Lung (tissue), 17 donors: ENCODE measurements at places on chromosomes 2 and 18. TPM values are rescaled to one million over a fixed set of nuclear protein-coding genes. Genes with fewer than 3 reads are reported as not detected.

Gene AQP12B
- total RNA-seq = not detected

- no peaks in the 10 kb centered on the region for H3K36me3 ChIP-seq
- no peak overlapping the region for H3K27ac ChIP-seq
- H3K4me1 ChIP-seq = no peaks in the 10 kb centered on the region
- H3K4me3 ChIP-seq = no peak overlapping the region
- no peak for DNase-seq
These were observed 128.0 kb downstream of the GPD2 start for GRCh38 chr2:156563994-156564753.

DNA sequence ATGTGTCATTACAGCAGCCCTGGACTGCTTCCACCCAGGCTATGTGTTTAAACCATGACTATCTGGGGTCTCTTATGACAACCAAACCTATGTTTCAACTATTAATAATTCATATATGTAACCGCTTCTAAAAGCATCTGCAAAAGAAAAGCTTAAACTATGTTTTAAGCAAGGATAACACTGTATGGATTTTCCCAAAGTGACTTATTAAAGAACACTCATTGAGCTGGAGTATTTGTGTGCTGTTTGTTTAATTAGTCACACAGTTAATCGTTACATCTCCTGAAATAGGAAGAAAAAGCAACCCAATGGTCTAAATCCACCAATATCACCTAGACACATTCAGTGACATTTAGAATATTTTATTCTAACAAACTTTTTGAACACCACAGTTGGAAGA, 51.3 kb downstream of the TMEM163 start:
- H3K36me3 ChIP-seq = no peaks in the 10 kb centered on the region
- H3K27ac ChIP-seq = no peak overlapping the region
- H3K4me3 ChIP-seq = no peak overlapping the region
- no peaks in the 10 kb centered on the region for H3K4me1 ChIP-seq
- no peak for DNase-seq

DNA sequence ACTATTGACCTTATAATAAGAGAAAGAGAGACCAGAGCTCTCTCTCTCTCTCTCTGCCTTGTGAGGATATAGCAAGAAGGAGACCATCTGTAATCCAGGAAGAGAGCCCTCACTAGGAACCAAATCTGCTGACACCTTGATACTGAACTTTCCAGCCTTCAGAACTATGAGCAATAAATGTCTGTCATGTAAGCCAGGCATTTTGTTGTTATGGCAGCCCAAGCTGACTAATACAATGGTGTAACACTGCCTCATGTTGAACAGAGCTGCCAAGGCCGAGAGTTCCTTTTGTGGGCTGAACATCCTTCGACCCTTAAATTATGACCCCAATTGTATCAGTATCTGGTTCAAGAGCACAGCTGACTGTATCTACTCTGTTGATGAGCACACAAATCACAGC, 108.0 kb downstream of the LRRC30 start:
- H3K27me3 ChIP-seq = no peaks in the 10 kb centered on the region
- no peak for DNase-seq
- no peaks in the 10 kb centered on the region for H3K4me1 ChIP-seq
- H3K27ac ChIP-seq = no peak overlapping the region
- H3K4me3 ChIP-seq = no peak overlapping the region

- no peak overlapping the region for H3K4me3 ChIP-seq
- H3K36me3 ChIP-seq = peaks cover 8% of the 10 kb centered on the region
- no peak overlapping the region for H3K27ac ChIP-seq
- DNase-seq = no peak
- no peaks in the 10 kb centered on the region for H3K27me3 ChIP-seq
These were observed 18.8 kb downstream of the PTRHD1 start for GRCh38 chr2:24774373-24774772.

Gene GPR75
- 2.8 TPM for total RNA-seq

DNA sequence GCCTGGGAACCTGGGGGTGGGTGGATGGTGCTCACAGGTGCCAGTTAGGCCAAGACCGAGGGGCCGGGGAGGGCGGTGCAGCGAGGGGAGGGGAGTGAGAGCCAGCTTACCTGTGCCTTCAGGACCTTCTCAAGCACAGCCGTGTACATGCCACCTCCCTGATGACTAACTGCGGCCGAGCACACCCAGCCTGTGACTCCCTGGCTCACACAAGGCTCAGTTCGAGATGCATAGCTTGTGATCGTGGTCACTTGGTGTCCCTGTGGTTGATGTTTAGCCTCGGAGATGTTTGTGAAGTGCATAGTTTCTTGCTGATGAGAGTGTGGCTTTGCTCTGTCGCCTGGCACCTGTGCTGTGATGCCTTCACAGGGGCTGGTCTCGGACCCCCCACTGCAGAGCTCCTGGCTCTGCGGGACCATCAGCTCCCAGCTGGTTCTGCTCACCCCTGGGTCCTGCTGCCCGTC, 84.5 kb upstream of the ODC1 start:
- no peak overlapping the region for H3K27ac ChIP-seq
- no peak overlapping the region for H3K4me3 ChIP-seq
- no peaks in the 10 kb centered on the region for H3K27me3 ChIP-seq
- no peaks in the 10 kb centered on the region for H3K36me3 ChIP-seq
- DNase-seq = no peak

DNA sequence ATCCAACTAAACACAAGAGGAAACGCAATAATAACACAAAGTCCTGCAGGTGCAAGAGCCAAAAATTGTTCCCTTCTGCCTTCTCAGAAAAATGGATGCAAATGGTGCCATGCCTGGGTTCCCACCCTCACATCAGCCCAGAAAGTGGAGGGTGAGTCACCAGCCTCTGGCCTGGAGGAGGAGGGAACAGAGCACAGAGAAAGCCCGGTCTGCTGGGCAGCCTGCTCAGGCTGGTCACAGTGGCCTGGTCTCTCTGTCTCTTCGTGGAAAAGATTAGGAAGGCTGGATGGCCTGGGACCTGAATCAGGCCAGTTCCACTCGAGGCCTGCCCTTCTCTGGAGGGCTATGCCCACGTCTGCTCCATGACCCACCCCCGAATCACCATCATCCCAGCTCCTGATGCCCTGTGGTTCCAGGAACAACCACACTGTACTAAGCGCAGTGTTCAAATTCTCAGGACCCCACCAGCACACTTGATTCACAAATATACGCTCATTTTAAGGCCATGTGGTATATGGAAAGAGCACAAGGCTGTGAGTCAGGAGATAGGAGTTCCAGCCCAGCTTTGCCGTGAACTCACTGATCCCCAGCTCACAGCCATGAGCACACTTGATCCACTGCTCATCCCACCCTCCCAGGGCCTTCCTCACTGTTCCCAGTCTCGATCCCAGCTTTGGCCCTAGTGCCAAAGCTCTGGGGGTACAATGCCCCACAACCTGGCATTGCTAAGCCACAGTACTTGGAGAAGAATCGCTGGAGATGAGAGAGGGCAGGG, 82.1 kb downstream of the ZBTB7C start:
- no peaks in the 10 kb centered on the region for H3K36me3 ChIP-seq
- no peaks in the 10 kb centered on the region for H3K4me1 ChIP-seq
- H3K4me3 ChIP-seq = no peak overlapping the region
- no peak for DNase-seq

Gene SEPTIN10
- 63.9 TPM for total RNA-seq

Gene DSG1
- not detected for total RNA-seq

Gene APOB
- 1.7 TPM for total RNA-seq

DNA sequence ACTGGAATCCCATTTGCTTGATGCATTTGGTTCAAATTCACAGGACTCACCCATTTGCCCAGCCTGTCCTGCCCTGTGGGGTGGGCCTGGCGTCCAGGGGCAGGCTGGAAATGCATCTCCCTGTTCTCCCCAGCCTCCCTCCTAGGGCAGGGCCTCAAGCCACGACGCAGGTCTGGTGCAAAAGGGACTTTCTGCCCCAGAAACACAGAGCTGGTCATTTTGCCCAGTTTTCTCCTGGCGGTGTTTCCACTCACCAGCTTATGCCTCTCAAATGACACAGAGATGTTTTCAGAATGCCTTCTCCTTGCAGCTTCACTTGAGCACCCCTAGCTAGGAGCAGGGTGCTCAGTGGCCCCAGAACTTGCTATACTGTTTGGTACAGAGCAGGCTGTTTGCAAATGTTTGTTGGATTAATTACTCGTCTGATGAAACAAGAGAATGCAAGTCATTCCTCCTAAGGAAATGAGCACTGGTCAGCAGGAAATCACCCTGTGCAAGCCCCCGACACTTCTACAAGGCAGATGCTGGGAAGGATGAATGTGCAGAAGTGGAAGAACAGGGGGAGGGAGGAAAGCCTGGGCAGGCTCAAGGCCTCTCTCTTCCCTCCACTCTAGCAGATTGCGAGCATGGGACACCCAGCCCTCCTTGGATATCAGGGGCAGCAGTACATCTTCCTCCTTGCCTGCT, 164.3 kb upstream of the APCDD1 start:
- no peak overlapping the region for H3K4me3 ChIP-seq
- H3K36me3 ChIP-seq = no peaks in the 10 kb centered on the region

GRCh38 chr2:72975017-72975416, 57.7 kb downstream of the EMX1 start:
- no peak for DNase-seq
- no peak overlapping the region for H3K4me3 ChIP-seq
- H3K4me1 ChIP-seq = no peaks in the 10 kb centered on the region
- H3K27me3 ChIP-seq = no peaks in the 10 kb centered on the region
- H3K27ac ChIP-seq = no peak overlapping the region
- no peaks in the 10 kb centered on the region for H3K36me3 ChIP-seq

Gene INO80D
- total RNA-seq = 33.5 TPM

Gene ASXL3
- 16.3 TPM for total RNA-seq

DNA sequence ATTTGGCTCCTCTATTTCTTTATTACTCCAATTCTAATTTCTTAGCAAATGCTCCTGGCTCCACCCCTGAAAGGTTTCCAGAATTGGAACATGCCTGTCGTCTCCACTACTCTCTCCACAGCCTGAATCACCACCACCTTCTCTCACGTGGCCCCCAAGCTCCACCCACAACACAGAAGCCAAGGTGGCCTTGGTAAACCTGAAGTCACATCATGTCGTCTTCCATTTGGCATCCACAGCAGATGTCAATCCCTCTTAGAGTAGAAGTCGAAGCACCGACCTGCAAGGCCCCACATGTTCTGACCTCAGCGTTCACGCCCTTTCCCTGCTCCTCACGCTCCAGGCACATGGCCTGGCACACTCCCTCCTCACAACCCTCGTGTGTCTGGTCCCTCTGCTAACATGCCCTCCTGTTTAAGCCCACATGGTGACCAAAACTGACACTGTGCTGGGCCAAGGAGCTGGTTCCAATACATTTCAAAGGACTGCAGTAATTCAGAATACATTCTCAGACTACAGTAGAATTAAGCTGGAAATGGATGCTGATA, 56.3 kb upstream of the GPC1 start:
- H3K4me1 ChIP-seq = no peaks in the 10 kb centered on the region
- H3K27ac ChIP-seq = no peak overlapping the region
- DNase-seq = no peak
- H3K36me3 ChIP-seq = no peaks in the 10 kb centered on the region

DNA sequence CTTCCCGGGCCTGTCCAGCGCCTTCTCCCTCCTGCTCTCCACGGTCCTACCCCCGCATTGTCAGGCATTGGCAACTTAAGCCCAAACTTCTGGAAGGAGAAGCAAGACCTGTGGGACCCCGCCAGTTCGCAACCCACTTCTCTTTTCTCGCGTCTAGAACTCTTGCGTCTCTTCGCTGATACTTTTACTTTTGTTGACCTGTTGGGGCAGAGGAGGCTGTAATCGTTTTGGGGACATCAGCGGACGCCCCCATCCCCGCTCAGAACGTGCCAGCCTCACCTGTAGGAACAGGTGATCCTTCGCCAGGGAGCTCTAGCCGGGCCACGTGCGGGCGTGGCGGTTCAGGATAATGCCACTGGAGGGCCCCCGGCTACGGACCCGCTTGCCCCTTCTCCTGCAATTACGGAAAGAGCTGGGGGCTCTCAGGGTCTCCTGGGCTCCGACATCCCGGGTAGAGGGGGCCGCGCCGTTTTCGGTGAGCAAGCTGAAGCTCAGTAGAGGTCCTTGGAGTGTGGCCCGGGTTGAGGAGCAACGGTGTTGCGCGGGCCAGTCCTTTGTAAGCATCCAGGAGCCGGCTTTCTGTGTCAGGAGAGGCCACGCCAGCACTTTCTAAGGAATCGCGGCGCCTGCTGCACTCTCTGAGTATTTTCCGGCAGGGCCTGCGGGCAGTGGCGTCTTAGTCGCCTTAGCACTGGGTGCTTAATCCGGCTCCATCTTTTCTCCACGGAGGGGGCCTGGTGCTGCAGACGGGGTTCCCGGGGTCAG, 1.6 kb downstream of the MTCL1 start:
- no peaks in the 10 kb centered on the region for H3K36me3 ChIP-seq
- H3K27ac ChIP-seq = no peak overlapping the region
- peak overlapping the region; percentile 50 for H3K4me3 ChIP-seq
- DNase-seq = peak; percentile 66
- no peaks in the 10 kb centered on the region for H3K27me3 ChIP-seq
- peaks cover 12% of the 10 kb centered on the region for H3K4me1 ChIP-seq

GRCh38 chr2:120155308-120155707, 67.9 kb downstream of the TMEM185B start:
- H3K36me3 ChIP-seq = peaks cover 6% of the 10 kb centered on the region
- H3K27ac ChIP-seq = no peak overlapping the region
- no peaks in the 10 kb centered on the region for H3K27me3 ChIP-seq
- no peak for DNase-seq

- no peaks in the 10 kb centered on the region for H3K4me1 ChIP-seq
- H3K36me3 ChIP-seq = no peaks in the 10 kb centered on the region
- H3K27ac ChIP-seq = no peak overlapping the region
- H3K27me3 ChIP-seq = no peaks in the 10 kb centered on the region
- no peak overlapping the region for H3K4me3 ChIP-seq
- DNase-seq = no peak
These were observed 60.2 kb downstream of the VSNL1 start for GRCh38 chr2:17600556-17601204.

Gene ANKRD30B
- total RNA-seq = not detected

DNA sequence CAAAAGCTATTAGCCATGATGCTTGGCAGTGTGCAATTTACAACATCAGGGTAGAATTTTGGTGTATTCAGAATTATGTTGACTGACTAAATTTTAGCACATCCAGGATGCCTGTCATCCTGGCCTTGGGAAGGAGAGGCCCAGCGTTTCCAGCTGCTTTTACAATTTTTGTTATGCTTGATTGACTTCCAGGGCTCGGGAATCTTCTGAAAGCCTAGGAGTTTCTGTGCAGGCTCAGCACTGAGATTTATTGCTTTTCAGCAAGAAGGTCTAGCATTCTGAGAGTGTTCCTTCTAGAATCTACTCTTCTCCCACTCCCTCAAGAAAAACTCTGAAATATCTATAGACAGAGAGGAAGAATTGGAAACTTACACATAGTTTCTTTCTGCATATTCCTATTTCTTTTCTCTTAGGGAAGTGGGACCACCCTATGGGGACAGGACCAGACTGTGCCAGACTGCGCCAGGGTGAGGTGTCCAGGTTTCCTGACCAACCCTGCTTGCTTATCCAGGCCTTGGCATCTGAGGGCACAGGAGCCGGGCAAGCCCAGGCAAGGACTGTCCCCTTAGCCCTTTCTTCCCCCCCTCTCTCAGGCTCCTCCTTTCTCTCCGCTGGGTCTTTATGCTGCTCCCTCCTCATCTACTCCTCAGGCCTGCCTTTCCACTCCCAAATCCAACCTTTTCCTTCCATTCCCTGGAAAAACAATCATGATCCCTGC, 26.9 kb downstream of the MAIP1 start:
- DNase-seq = no peak
- H3K36me3 ChIP-seq = no peaks in the 10 kb centered on the region
- no peaks in the 10 kb centered on the region for H3K27me3 ChIP-seq
- no peak overlapping the region for H3K4me3 ChIP-seq
